Fibroblast of skin of left biceps (primary cell): ENCODE measurements at places on chromosomes 7 and 10.

GRCh38 chr7:98097042-98097645 is 9.5 kb upstream of the LMTK2 start:
- DNase-seq: no peak

DNA sequence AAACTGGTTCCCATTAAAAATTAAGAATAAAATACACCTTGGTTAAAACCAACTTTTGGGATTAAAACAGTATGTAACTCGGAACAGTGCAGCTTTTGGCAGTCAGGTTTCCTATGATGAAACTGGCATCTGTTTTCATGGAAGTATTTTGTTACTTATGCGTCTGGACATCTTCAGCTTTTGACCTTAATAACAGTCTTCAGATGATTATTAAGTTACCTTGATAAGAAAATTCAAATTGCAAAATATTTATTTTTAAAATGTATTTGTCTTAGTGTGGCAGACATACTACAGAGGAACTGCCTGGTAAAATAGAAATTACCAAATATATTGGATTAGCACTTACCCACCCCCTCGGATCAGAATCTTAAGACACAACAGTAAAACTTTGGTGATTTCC is 100.0 kb downstream of the ITGB8 start:
- DNase-seq: no peak

DNA sequence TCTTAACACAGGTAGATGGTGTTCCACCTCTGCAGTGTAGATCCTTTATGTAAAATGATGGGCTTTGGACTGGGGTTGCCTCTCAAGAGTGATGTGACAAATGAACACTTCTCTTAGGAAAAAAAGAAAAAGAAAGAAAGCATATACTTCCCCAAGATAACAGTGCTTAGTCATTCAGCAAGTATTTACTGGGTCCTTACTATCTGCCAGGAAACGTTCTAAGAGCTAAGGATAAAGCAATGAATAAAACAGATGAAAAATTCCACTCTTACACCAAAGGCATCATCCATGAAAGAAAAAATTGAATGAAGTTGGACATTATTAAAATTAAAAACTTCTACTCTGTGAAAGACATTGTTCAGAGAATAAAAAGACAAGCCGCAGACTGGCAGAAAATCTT is 177.3 kb downstream of the C7orf25 start:
- no peak for DNase-seq

GRCh38 chr10:89355394-89355931 is 22.4 kb upstream of the IFIT1B start:
- no peak for DNase-seq

GRCh38 chr7:35553519-35553918 is 141.4 kb downstream of the HERPUD2 start:
- no peak for DNase-seq

DNA sequence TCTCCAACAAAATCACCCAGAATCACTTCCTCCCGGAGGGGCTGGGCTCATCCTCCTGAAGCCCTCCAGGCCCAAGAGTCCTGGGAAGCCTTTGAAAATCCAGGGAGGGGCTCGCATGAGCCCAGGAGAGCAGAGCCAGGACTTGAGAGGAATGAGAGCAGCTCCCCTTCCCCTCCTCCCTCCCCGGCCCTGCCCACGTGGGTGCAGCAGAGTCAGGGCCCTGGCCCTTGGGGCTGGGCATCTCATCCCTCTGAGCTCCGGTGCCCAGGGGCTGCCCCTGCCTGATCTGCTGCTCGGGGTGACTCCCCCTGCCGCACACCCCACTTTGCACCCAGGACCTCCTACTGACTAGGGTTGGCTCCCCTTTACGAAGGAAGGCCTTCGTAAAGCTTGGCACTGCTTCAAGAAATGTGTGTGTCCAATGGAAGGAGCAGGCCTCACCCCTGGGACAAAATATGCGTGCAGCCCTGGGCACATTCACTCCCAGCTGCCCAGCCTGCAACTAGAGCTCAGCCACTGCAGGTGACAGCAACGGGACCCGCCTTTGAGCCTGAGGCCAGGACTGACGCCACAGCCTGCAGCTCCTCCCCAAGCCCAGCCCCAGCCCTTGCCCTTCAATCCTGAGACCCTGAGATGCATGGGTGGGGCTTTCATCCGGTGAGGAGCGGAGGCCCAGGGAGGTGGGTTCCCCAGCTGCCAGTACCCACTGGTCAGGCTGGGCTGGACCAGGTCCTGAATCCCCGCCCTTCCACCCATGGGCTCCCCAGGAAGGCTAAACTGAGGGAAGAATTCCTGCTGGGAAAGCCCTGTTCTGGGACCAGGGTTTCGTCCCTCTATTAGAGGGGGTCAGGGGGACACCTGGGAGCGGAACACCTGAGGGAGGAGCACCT is 21.8 kb downstream of the PWWP2B start:
- no peak for DNase-seq

DNA sequence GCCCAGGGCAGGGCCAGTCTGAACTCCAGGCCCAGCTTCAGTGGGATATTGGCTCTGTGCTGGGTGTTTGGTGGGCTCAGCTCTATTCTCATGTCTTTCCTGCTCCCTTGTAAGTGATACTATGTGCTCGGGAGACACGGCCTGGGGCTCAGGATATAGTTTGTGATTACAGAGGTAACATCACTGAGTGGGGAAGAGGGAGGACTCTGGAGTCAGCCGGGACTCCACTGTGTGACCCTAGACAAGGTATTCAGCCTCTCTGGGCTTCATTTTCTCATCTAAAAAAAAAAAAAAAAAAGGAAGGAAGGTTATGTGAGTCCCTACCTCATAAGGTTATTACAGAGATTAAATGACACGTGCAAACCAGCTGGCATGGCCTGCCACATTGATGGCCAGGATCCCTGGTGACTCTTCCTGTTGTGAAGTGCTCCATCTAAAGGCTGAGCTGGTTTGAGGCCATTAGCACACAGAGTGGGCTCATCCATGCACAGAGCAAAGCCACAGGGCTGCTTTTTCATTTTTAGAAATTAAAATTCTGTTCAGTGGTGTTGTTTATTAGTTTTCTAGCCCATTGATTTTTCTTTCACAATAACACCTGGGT is 15.7 kb downstream of the SLC13A4 start:
- DNase-seq: no peak
